ENCODE measurements at places on chromosomes 11 and 22.
A peak's percentile ranks its signal among the peaks of the same experiment; 100 is the strongest.

- no peak for DNase-seq
Observed at GRCh38 chr11:112016765-112017376, 8.3 kb upstream of the DLAT start.

GRCh38 chr22:24429411-24430365, 2.3 kb downstream of the ADORA2A start:
- DNase-seq: no peak

DNA sequence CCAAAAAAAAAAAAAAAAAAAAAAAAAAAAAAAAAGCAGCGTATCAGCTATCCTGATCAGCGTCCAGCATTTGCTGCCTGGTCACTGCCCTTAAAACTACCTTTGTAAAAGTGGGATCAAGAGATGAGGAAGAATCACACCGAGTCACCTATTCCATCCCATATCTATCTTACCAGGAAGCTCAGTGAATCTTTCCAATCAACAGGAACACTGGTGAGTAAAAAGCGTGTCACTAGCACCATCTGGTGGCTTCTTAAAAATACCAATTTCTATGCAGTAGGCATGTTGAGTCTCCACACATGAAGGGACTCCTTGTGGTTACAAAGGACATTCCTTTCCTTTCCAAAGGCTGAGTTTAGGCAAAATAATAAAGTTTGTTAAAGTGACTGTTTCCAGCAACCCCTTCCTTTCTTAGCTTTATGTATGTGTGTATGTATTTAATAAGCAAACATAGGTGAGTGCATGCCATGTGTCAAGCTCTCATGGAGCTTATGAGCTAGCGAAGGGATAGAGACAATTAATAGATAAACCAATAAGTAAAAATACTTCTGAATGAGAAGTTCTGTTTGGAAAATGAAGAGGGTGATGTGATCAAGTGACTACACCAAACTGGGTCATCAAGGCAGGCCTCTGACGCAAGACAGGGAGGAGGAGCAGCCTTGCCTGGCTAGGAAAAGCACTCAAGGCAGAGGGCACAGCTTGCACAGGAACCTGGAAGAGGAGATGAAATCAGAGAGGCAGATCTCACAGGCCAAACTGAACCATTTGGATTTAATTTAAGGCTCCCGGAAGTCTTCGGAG, 13.9 kb upstream of the TP53AIP1 start:
- no peak for DNase-seq

DNA sequence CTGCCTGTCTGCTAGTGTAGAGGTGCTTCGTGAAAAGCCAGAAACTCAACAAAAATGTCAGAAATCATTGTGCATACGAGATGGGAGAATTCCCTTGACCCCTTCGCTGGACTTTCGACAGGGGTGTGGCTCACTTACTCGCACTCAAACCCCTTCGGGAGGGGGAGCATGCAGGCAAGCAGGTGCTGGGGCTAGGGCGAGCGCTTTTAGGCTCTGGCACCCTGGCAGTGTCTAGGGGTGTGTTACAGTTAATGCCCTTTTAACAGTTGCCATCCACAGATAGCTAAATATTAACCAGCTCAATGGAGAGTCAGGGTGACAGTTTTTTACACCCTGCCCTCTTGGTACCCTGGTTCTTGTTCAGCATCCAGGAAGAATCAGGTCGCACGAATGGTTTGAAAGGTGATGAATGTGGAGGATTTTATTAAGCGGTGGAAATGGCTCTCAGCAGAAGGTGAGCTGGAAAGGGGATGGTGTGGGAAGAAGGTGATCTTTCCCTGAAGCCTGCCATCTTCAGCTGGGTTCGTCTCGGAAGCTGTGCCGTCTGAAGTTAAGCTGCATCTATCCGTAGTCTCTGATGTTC, 59.6 kb upstream of the SHANK2 start:
- DNase-seq: no peak

- DNase-seq: no peak
Observed at GRCh38 chr11:82883853-82884252, 16.4 kb downstream of the PRCP start.

DNA sequence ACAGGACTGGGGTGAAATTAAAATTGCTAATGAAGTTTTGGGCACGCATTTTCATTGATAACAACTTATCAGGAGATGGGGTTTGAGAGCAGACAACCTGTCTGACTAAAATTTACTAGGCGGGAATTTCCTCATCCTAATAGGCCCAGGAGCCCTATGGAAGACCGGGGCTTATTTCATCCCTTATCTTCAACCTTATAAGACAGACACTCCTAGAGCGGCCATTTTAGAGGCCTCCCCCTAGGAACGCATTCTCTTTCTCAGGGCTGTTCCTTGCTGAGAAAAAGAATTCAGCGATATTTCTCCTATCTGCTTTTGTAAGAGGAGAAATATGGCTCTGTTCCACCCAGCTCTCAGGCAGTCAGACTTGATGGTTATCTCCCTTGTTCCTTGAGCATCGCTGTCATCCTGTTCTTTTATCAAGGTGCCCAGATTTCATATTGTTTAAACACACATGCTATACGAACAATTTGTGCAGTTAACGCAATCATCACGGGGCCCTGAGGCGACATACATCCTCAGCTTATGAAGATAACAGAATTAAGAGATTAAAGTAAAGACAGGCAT, 39.3 kb upstream of the ZC3H12C start:
- DNase-seq: peak; percentile 29

- no peak for DNase-seq
Observed at GRCh38 chr11:33667819-33668467, 32.7 kb downstream of the C11orf91 start.

GRCh38 chr11:33110083-33110482, 51.2 kb downstream of the CSTF3 start:
- DNase-seq: no peak

GRCh38 chr11:61701242-61701886, 21.2 kb downstream of the DAGLA start:
- DNase-seq: peak; percentile 81

- peak; percentile 55 for DNase-seq
Observed at GRCh38 chr11:13278609-13279486, 1.3 kb downstream of the BMAL1 start.

DNA sequence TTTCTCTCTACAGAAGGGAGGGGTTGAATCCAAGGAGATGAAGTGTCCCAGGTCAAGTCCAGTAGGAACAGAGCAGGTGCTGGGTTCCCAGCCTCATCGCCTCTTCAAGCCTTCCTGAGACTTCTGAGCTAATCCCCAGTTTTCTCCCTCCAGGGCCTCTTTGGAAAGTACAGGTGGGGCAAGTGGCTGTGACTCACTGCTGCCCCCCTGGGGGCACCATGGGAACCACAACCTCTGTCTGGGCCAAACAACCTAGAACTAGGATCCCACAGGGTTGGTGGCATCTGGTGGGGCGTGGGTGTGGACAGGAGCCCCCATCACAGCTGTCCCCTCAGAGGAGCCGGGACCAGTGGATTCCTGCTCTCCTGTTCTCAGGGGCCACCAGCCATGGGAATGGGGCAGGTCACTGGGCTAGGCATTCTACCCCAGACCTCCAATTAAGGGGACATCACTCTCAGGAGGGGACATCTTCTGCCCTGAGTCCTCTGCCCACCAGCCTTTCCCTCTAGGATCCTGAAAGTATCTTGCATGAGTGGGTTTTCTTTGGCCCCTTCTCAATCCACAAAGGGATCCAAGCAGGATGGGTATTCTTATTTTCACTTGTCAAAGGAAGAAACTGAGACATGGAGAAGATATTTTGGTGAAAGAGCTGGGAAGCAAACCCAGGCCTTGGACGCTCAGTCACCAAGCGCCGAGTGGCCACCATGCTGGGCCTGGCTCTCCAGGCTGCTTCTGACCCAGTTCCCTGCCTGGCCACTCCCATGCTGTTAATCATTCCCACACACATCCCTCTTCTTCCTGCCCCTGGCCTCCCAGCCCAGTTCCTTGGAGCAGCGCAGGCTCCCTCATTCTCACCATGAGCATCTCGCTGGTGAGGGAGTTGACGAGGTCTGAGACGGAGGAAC, 23.8 kb downstream of the LRRC10B start:
- DNase-seq: peak; percentile 77

DNA sequence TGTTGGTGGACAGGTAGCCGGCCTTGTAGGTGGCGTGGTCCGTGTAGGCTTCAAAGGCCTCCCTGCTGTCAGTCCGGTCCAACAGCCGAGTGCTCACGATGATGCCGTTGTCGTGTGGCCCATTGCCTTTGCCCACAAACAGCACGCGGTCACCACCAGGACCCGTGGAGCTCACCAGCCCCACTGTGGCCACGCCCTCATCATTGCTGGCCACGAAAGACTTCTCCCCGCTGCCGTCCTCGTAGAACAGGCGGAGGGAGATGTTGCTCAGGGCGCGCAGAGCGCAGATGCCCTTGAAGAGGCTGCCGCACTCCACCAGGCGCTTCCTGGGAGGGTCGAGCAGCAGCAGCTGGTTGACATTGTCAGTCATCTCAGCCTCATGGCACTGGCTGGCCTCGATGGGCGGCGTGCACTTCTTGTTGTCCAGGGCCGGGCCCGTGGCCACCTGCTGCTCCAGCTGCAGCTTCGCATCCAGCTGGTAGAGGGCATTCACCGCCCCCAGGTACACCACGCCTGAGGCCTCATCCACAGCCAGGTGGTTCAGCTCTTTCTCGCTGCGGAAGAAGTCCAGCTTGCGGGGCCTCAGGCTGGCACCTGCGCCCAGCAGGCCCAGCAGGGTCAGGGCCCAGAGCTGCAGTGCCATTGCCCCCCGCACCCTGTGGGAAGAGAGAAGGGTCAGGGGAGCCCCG, 17.4 kb downstream of the PLXNB2 start:
- DNase-seq: no peak

DNA sequence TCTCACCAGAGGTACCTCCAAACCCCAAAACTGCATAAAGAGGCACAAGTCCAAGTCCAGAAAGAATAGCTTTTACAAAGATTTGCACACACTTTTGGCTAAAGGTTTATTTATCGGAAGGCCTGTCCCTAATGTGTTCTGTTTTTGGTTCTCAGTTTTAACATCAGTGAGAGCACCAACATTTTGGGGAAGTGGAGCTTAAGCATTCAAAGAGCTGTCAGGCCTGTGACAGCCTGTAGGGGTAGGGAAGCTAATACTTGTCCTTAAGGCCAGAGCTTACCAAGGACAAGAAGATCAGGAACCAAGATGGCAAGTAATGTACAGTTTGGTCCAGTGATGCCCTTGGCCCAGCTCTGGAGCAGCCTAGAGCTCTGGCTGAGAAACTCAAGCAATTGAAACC, 38.9 kb upstream of the SCUBE2 start:
- DNase-seq: no peak

DNA sequence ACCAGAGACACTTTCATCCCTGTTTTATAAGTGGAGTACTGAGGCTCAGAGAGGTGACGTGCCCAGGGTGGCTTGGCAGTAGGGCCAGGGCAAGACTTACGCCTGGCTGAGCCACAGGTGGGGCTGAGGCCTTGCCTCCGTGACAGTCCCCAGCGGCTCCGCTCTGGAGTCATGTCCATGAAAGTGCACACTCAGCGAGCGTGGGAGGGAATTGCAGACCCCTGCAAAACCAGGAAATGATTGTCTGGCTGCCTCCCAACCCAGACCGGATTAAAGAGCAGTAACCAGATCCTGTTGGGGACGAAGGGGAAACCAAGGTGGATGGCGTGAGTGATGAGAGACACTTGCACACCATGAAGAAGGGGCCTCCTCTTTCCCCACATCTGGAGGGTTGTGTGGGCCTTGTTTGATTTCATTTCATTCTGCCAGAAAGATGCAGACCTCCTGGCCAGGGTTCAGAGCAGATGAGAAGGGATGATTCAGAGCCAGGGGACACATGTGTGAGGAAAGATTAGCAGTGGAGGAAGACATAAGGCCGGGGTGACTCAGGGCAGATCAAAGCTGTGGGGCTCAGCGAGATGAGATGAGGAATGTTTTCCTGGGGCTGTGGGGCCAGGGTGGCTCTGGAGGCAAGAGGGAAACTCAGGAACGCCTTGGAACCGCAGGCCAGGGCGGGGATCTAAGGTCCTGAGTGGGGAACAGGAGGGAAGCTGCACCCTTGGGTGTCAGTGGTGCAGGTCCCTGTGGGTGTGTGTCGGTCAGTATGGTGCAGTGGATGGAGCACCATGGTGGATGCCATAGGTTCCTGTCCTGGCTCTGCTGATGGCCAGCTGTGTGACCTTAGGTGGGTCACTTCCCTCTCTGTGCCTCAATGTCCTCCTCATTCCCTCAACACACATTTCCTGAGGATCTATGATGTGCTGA, 29.9 kb upstream of the LRRC32 start:
- DNase-seq: no peak

GRCh38 chr11:88494848-88495247, 157.3 kb upstream of the CTSC start:
- DNase-seq: no peak

DNA sequence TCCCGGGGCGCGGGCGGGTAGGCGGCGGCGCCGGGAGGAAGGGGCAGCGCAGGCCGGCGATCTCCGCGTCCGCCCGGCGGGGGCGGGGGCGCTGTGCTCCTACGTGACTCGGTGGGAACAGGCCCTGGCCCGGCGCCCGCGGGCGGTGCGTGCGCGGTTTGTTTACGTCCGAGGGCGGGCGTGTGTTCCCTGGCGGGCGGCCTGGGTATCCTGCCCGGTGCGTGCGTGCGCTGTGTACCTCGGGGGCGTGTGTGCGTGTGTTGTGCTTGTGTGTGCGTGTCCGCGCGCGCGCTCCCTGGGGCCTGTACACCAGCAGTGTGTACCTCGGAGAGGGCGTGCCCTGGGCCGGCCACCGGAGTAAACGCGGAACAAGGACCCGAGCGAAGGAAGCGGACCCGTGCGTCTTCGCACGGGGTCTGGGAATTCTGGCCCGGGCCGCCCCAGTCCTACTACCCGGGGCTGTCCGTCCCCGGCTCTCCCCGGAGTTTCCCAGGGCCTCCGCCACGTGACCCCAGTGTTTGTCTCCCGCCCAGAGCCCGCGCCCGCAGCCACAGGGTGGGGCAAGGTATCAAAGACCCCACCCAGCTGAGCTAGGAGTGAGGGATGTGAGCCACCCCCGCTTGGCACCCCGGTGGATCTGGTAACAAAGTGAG, 769 bp downstream of the MAFF start:
- DNase-seq: peak; percentile 50

DNA sequence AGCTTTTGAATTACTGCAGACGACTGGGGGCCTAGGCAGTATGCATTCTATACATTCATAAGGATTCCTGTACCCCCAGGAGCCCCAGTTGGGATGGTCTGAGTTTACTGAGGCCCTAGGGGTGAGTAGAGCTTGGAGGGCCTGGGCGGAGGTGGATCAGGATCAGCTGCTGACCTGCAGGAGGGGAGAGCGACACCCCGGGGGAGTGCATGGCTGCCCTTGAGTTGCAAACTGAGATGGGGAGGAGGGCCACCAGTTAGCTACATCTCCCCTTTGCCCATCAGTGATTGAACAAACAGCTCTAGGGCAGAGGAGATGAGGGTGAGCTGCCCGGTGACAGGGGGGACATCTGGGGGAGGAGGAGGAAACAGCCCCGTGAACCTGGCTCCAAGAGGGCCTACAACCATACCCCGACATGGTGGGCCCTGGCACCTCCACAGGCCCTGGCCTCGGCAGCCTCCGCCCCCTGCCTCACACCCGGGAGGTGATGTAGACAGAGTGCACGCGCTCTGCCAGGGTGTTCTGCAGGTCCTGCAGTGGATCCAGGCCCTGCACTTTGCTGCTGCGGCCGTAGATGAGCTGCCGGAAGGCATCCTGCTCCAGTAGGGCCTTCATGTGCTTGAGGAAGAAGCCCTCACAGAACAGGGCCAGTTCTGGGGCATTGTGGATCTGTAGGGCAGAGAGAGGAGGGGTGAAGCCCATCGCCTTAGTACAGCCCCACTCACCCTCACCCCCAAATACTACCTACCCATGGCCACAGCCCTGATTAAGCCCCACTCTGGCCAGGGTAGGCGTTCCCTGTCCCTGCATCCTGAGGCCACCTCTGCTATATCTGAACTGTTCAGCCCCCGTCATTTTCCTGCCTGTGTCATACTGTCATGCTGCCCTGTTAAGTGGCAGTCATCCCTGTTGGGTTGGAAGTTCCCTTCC, 46.8 kb downstream of the NAT10 start:
- no peak for DNase-seq

- DNase-seq: no peak
Observed at GRCh38 chr11:45209000-45209879, 62.8 kb downstream of the PRDM11 start.

Data from WTC11 (cell line).